Omental fat pad (tissue), 4 donors: ENCODE measurements at places on chromosomes 2 and 18. TPM values are rescaled to one million over a fixed set of nuclear protein-coding genes. Genes with fewer than 3 reads are reported as not detected.
A peak's percentile ranks its signal among the peaks of the same experiment; 100 is the strongest.

DNA sequence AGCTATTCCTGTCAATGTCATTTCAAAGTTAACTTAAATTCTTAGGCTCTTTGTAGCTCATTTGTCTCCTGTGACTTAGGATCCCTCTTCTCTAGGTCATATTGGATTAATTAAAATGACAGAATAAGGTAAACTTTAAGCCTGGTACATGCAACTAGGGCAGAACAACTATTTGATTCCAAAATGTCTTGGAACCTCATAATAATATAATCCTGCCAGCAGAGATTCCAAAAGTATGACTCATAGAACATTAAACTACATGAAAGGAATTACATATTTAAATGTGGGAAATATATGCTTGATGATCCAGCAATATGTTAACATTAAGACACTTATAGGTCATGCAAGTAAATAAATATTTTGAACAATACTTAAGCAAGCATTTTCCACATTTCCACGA lies 63.3 kb downstream of the COL3A1 start:
- DNase-seq = no peak

- no peak for DNase-seq
Measured at GRCh38 chr2:178976351-178976750, 73.6 kb downstream of the CCDC141 start.

GRCh38 chr2:121085801-121086200 lies 199.2 kb downstream of the TFCP2L1 start:
- no peak for DNase-seq

GRCh38 chr18:12703096-12703567 lies 290 bp downstream of the PSMG2 start:
- DNase-seq = no peak

GRCh38 chr18:5868218-5868854 lies 27.0 kb downstream of the TMEM200C start:
- DNase-seq = no peak

DNA sequence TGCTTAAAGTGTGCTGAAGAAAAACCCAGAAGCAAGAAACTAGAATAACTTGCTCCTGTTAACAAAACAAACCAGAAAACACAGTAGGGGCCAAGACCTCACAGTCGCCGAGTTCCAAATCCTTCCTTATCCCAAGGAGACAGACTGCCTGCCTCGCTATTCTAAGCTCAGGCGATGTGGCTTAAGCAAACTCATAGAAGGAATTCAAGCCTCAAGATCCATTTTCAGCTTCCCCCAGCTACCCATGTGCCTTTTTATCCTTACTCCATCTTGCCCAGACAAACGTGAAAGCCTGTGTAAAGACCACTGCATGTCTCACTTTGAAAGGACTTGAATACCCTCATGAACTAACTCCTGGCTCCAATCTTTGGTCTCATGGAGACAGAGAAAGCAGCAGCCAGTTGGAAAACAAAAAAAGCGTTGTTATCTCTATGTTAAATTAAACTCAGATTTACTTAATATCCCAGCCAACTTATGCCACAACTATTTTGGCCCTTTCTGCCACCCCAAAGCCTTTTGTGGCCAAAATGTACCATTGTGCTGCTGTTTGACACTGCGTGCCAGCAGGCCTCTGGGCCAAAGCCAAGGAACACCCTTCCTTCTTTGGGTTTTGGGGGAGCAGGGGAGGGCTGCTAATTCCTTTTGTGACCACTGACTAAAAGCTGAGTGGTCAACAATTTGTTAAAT lies 123.2 kb upstream of the FZD5 start:
- no peak for DNase-seq

DNA sequence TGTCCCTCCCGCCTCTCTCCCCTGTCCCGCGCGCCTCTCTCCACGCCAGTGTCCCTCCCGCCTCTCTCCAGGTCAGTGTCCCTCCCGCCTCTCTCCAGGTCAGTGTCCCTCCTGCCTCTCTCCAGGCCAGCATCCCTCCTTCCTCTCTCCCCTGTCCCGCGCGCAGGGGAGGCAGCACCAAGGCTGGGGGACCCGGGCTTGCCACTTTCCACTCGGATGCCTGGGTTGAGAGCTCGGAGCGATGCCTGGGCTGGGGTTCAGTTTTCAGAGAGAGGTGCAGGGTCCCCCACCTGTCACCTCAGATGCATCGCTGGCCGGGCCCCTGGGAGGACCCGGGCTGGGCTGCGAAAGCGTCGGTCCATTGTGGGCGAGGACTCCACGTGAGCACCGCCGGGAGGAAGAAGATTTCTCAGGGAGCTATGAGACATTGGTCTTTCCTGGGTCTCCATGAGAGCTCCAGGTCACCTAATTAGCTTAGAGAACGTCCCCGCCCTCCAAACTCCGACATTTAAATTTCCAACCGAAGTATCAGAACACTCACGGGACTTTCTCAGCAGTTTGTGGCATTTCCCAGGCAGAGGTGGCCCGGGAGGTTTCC lies 2.1 kb downstream of the FBLN7 start:
- DNase-seq = no peak

DNA sequence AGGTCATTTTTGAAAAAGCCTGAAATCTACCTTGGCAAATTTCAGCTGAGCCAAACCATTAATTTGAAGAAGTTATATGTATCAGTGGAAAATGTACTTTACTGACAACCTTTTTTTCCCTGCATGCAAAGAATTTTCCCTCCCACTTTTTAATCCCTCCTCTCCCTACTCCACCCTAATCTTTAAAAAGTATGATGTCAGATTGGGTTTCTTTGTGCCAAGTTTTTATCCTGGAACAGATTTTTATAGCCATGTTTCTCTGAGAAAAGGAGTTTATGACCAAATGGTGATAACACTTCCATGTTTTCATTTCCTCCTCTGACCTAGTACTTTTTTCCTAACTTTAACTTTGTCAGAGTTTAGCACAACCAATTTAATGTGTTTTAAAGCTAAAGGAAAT lies 250.3 kb upstream of the FOSL2 start:
- no peak for DNase-seq

DNA sequence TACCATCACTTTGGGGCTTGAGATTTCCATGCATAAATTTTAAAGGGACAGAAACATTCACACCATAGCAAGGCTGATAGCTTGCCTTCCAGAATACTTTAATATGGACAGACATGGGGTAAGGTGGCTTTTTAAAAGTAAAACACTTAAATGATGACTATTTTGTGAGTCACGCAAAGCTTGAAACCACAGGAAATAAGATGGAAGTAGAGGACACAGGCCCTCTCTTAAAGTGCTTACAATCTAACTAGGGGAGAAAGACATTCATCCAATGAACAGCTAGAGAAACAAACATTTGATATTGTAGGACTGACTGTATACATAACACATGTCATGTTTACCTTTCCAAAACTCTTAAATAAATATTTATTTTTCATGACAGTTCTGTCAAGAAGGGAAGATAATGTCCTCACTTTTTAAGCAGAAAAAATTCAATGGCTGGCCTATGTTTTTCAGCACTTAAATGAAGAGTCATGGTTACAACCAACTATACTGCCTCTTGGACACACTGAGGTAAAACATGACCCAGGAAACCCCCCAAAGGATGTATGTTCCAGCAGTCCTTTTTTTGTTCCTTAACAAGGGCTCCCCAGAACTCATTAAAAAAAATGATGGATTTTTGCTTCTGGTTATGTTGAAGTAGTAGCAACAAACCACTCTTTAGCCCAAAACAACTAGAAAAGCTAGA lies 120.0 kb upstream of the RBMS1 start:
- DNase-seq = no peak

DNA sequence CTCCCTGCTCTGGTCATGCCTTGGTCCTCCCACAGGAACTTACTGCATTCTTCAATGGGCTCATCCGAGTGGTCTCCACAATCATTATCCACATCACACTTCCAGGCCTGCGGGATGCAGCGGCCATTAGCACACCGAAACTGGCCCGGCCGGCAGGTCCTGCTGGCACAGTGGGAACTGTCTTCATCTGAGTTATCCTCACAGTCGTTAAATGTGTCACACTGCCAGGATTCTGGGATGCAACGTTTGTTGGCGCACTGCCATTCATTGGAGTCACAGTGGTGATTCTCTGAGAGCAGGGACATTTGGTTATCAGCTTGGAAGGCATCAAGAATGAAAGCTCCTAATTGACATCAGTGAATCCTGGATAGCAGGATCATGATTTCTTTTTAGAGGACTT lies 104.5 kb downstream of the DHRS9 start:
- no peak for DNase-seq

DNA sequence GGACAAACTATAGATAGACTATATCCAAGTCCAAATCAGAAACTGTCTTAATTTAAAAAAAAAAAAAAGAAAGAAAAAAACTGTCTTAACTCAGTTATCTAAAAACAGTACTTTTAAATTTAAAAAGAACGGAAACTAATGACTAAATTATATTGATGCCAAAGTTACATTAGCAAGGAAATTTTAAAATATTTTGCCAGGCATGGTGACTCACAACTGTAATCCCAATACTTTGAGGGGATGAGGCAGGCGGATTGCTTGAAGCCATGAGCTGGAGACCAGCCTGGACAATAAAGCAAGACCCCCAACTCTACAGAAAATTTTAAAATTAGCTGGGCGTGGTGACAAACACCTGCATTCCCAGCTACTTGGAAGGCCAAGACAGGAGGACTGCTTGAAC lies 30.9 kb downstream of the MEMO1 start:
- no peak for DNase-seq

- no peak for DNase-seq
Measured at GRCh38 chr2:217868911-217869334, 133.9 kb downstream of the TNS1 start.

GRCh38 chr2:108531674-108532055 lies 2.6 kb upstream of the LIMS1 start:
- DNase-seq = no peak

DNA sequence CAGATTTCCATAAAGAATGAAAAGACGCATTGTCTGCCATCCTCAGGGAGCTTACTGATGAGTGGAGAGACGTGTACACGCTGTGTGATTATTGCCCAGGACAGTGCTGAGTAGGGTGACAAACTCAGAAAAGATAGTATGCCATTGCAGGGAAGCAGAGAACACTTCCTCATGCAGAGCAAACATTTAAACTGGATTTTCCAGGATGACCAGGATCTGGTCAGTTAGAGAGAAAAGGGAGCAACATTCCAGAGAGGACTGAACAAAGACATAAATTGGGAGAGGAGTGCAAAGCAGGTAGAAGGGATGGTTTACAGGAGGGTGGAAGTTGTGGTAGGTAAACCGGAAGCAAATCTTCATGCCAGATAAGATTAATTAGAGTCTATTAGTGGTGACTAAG lies 2.3 kb downstream of the SLC9A2 start:
- no peak for DNase-seq

DNA sequence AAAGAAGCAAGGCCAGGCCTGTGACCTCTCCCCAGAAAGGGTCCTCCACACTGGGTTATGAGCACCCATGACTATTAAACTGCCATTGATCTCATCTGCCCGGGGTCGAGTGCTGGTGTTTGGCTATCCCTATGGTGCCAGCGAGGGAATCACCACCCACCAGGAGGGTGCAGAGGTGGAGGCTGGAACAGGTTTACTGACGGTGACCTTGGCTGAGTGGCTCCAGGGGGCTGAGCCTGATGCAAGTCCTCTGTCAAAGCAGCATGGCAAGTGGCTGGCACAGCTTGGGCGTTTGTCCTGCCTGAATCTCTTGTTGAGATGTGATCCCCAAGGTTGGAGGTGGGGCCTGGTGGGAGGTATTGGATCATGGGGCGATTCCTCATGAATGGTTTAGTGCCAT lies 196.4 kb upstream of the HDAC4 start:
- peak; percentile 8 for DNase-seq

DNA sequence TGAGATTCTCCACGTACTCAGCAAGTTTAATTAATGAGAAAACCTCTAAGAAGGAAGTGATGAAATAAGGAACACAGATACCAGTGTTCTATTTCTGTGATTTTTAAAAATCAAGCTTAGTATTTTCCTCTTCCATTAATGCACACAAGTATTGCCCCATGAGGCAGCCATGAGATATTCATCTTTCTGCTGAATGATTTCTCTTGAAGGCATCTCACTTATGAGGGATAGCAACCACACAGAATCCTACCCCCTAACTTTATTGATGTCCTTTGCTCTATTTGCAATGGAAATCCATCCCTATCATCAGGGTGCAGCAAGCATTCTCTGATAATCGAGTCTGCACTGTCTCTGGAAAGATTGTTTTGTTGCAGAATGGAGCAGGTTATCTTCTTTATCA lies 244.1 kb upstream of the NRP2 start:
- no peak for DNase-seq

DNA sequence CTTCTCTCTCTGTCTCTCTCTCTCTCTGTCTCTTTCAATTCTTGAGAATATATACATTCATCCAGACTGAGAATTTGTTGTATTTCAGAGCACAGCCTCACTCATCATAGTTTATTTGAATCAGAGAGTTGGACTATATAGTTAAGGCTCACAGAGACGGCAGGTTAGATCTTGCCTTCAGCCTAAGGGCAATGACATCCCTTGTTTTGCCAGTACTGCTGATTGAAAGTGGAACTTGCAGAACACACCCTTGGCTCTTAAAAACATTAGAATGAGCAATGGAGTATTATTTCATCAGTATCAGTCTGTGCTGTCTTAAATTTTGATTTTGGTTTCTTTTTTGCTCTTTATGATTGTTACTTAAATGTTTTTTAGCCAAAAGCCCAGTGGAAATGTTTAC lies 62.0 kb upstream of the DSG1 start:
- no peak for DNase-seq

- DNase-seq = no peak
Measured at GRCh38 chr2:118853129-118853640, 5.7 kb upstream of the EN1 start.

GRCh38 chr2:220065581-220065980 lies 438.2 kb downstream of the SLC4A3 start:
- DNase-seq = no peak

- peak; percentile 57 for DNase-seq
Measured at GRCh38 chr18:62586151-62586774, 63.4 kb downstream of the ZCCHC2 start.

GRCh38 chr18:46764586-46764985 lies 7.7 kb upstream of the ST8SIA5 start:
- no peak for DNase-seq

DNA sequence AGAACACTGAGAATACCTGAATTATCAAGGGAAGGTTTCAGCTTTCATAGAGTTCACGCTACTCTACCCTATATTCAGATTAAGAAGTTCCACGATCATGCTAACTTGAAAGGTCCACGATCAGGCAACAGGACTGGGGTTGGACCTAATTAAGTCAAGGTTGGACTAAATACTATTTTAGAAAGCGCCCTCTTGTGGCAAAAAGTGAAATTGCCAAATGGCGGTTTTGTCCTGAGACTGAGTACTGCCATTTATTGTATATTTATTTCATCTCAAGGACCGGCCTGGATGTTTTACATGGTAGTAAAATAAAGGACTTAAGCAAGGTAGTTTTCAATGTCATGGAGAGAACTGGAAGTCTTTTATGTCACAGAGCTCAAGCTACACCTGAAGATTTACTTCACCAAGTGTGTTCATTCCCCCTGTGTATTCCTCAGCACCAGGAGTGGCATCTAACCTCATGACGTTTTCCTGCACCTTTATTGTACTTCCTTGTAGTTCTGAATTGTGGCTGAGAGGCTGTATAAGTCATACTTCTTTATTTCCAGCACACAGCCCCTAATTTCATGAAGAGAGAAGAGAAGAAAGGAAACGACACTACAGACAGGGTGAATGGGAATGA lies 56.8 kb downstream of the SRD5A2 start:
- peak; percentile 35 for DNase-seq

GRCh38 chr2:127014630-127015029 lies 92.3 kb downstream of the BIN1 start:
- DNase-seq = no peak

TCF4 gene
- total RNA-seq = 169 TPM

EGR4 gene
- not detected for total RNA-seq

ALMS1 gene
- 22.0 TPM for total RNA-seq

IGFBP2 gene
- 126 TPM for total RNA-seq

CCDC142 gene
- total RNA-seq = 31.6 TPM

FEV gene
- not detected for total RNA-seq

CCL20 gene
- not detected for total RNA-seq

SPATA3 gene
- not detected for total RNA-seq
